Subcutaneous preadipocyte (primary cell): ENCODE measurements at places on chromosomes 3 and 15. TPM values are rescaled to one million over a fixed set of nuclear protein-coding genes. Genes with fewer than 3 reads are reported as not detected.

HEG1 gene
- 21.3 and 23.3 TPM in 2 replicates for total RNA-seq

DUOXA2 gene
- not detected in 2 replicates for total RNA-seq

PLA2G4B gene
- 0.37 and 1.2 TPM in 2 replicates for total RNA-seq

ILDR1 gene
- total RNA-seq, result not detected in 2 replicates

POLQ gene
- 4.4 and 12.7 TPM in 2 replicates for total RNA-seq

HLTF gene
- 32.0 and 42.0 TPM in 2 replicates for total RNA-seq

ATRIP gene
- total RNA-seq, result 9.2 and 16.6 TPM in 2 replicates

RGMA gene
- total RNA-seq, result 1.6 and 2.9 TPM in 2 replicates

IL5RA gene
- total RNA-seq, result not detected in 2 replicates

KCTD6 gene
- total RNA-seq, result 6.2 and 8.4 TPM in 2 replicates

SYNM gene
- total RNA-seq, result 1.1 and 2.2 TPM in 2 replicates
